ENCODE measurements at places on chromosomes 4 and X. TPM values are rescaled to one million over a fixed set of nuclear protein-coding genes. Genes with fewer than 3 reads are reported as not detected.

VEGFC gene
- 0.34 TPM for total RNA-seq

NUP62CL gene
- 1.0 TPM for total RNA-seq

FRAS1 gene
- not detected for total RNA-seq

ITM2A gene
- 152 TPM for total RNA-seq

TRAM1L1 gene
- total RNA-seq, result not detected

CLCN4 gene
- total RNA-seq, result 0.05 TPM

SASH3 gene
- total RNA-seq, result 199 TPM

GASK1B gene
- total RNA-seq, result not detected

EDA gene
- 0.25 TPM for total RNA-seq

RADX gene
- 8.0 TPM for total RNA-seq

SMIM10 gene
- total RNA-seq, result 0.41 TPM

USP11 gene
- total RNA-seq, result 22.4 TPM

TCEAL2 gene
- not detected for total RNA-seq

TGIF2LX gene
- not detected for total RNA-seq

USP38 gene
- 24.9 TPM for total RNA-seq

PHKA1 gene
- 3.0 TPM for total RNA-seq

DCAF12L2 gene
- total RNA-seq, result not detected

NFKB1 gene
- total RNA-seq, result 141 TPM

PABPC1L2B gene
- not detected for total RNA-seq

GPRIN3 gene
- total RNA-seq, result 42.3 TPM

FUNDC2 gene
- 54.4 TPM for total RNA-seq

STPG2 gene
- not detected for total RNA-seq

NPNT gene
- total RNA-seq, result not detected

CSAG3 gene
- not detected for total RNA-seq

HMX1 gene
- not detected for total RNA-seq

RBMXL3 gene
- not detected for total RNA-seq

TRIM60 gene
- not detected for total RNA-seq

CHRDL1 gene
- total RNA-seq, result not detected

MEPE gene
- total RNA-seq, result not detected

MTNR1A gene
- total RNA-seq, result not detected

DLG3 gene
- total RNA-seq, result 14.2 TPM

COL4A6 gene
- total RNA-seq, result not detected

ERVMER34-1 gene
- total RNA-seq, result not detected

TMEM31 gene
- not detected for total RNA-seq

NLRP2B gene
- not detected for total RNA-seq

CDKL2 gene
- total RNA-seq, result 0.34 TPM

HERC6 gene
- total RNA-seq, result 17.1 TPM

TXLNG gene
- total RNA-seq, result 13.3 TPM

FGG gene
- not detected for total RNA-seq

GPR82 gene
- total RNA-seq, result 0.07 TPM

XAGE5 gene
- total RNA-seq, result not detected

TBC1D8B gene
- 0.32 TPM for total RNA-seq

GAGE2A gene
- total RNA-seq, result not detected

PLA2G12A gene
- total RNA-seq, result 9.7 TPM

LUZP4 gene
- not detected for total RNA-seq

FAM200B gene
- total RNA-seq, result 10.7 TPM

PRKG2 gene
- total RNA-seq, result 0.98 TPM

SLITRK4 gene
- total RNA-seq, result not detected
